Skeletal muscle tissue (tissue), 5 donors: ENCODE measurements at places on chromosomes 13 and 19. TPM values are rescaled to one million over a fixed set of nuclear protein-coding genes. Genes with fewer than 3 reads are reported as not detected.

Gene GRIK5
- total RNA-seq: 1.0 TPM

Gene GFY
- total RNA-seq: not detected

Gene FSTL3
- 7.3 TPM for total RNA-seq

Gene SUGP2
- 19.8 TPM for total RNA-seq
